GM10248 (cell line): ENCODE measurements at places on chromosomes 1 and 21.

GRCh38 chr1:218741852-218742251 is 396.7 kb downstream of the TGFB2 start:
- no peak for DNase-seq

- DNase-seq = no peak
These were observed 68.6 kb upstream of the HSPA13 start for GRCh38 chr21:14451546-14451945.

DNA sequence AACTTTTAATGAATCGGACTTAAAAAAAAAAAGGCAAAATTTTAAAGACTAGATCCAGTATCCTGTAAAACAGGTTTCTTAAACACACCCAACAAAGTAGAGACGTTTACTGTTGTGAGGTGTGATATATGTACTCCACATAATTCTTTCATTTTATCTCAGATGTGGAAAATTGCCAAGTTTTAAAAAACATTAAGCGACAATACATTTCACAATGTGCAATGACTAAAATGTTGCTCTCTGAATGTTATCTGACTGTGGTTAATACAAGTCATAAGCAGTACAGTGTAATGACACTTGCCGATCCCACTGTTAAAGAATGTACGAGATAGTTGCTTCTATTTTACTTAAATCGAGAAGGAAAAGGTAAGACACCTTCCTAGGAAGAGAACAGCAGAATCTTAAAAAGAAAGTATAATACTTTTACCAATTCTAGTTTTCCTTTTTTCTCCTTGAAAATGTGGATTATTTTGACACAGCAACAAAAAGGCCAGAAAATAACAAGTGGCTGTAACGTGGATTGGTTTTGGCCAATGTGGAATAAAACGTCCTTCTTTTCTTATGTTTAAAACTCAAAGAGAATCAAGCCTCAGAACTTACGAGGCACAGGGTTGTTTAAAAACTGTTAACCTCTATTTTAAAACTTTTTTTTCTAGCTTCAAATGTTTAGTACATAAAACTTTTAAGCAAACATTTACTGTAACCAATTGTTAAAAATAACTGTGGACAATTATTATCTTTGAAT is 51.4 kb downstream of the TP53BP2 start:
- DNase-seq = no peak

DNA sequence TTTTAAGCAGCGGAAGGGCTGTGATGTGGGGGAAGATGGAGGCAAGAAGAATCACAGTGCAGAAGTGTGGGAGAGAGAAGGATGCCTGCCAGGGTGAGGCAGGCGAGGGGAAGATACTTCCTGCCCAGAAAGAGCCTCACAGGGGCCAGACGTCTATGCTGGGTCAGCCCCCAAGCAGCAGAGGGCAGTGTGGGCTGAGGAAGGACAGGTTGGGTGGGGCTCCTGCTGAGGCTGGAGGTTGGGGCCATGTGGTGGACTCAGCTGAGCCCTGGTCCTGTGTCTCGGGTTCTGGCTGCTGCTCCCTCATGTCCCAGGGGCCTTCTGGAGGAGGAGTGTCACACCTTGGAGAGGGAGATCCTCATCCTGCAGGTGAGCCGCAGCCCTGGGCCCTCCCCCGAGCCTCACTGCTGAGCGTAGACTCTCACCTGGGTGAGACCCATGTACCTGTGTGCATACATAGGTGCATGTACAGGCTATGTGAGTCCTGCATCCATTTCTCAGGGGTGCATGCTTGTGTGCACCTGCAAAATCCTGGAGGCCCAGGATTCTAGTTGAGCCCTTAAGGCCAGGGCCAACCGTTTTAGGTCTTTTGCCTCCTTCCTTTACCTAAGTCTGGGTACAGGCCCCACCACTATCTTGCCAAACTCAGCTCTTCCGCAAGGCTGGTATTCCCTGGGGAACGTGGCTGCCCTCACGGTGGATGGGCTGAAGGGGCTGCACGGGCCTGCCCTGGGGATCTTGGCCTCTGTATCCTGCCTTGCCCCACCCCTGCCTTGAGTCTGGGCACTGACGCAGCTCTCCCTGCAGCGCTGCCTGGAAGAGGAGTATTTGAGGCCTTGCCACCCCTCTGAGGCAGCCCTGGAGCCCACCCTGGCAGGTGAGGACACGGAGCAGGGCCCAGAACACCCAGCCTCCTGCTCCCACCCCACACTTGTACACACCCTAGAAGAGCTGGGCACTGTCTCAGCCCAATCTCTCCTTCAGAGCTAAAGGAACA is 3.7 kb downstream of the CCDC24 start:
- DNase-seq = peak; percentile 55

DNA sequence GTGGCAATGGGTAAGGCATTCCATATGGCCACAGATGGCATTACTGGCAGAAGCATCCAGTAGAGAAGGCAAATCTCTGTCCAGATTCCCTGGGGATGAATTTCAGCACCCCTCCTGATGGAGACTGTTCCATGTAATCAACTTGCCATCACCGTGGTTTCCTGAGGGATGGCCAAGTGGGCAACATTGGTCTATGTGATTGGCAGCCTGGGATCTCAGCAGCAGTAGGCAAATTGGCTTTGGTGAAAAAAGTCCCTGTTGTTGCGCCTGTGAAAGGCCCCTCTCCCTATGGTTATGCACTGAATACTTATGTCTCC is 19.3 kb downstream of the DMRTB1 start:
- DNase-seq = no peak

DNA sequence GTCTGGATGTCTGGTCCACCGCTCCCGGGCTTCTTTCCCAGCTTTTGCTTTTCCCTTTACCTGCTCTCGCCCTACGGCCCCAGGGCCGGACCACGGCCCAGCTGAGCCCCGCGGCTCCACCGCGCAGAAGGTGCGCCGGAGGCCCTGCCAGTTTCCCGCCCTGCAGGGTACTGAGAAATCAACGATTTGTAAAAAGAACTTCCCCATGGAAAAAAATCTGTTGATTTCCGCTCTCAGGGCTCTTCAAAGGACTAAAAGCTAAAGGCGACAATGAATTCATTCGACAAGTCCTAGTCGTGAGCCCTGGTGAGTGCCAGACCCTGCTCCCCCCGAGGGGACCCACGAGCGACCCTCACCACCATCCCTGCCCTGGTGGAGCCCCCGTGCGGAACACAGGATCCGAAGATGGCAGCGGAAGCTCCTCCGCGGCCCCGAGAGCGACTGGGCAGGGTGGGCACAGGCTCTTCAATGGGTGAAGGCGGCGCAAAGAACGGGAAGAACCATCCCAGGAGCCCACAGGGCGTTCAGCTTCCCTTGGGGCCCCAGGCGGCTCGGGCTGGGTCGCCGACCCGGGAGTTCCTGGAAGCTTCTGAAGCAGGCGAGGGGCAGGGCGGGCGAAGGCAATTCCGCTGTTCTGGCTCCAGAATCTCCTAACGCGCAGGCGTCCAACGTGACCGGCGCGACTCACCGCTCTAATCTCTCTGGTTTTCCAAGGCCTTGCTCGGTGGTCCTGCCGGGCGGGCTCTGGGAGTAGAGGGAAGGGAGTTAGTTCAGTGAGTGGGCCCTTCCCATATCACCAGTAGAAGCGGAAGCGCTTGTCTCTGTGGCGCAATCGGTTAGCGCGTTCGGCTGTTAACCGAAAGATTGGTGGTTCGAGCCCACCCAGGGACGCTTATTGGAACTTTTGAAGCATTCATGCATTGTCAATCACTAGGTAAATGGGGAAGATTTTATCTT is 6.6 kb upstream of the RNU1-2 start:
- peak; percentile 48 for DNase-seq

- no peak for DNase-seq
These were observed 143.3 kb downstream of the DYRK1A start for GRCh38 chr21:37509802-37510393.

GRCh38 chr1:202193614-202194327 is at the start of gene LGR6:
Gene LGR6 (plus strand): TSS chr1:202193799. CDS start chr1:202193990, 191 bp downstream.
- DNase-seq = no peak

- DNase-seq = peak; percentile 80
These were observed 72.9 kb downstream of the SKI start for GRCh38 chr1:2300851-2301606.

GRCh38 chr21:17462276-17462981 is 50.4 kb upstream of the CXADR start:
- no peak for DNase-seq

DNA sequence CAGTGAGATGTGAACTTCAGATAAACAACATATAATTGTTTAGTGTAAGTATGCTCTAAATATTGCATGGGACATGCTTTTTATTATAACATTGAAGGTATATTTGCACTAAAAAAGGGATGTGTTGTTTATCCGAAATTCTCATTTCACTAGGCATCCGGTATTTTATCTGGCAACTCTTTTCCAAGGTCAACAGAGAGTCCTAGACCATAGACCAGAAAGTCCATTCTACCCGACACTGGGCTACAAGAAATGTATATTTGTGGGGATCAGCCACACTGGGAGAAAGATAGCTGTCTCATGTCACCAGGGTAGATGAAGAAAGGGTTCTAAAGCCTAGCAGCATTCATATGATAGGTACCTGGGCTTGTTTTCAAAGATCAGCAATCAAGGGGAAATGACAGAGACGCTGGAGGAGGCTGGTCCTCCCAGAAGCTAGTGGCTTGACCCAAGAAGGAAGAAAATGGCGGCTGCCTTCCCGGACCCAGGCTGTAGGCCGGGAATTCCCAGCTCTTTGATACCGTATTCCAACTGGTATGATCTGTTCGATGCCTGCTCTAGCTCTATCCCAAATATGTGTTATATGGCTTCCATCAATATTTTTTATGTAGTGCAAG is 161.1 kb upstream of the IRF2BP2 start:
- DNase-seq = no peak

DNA sequence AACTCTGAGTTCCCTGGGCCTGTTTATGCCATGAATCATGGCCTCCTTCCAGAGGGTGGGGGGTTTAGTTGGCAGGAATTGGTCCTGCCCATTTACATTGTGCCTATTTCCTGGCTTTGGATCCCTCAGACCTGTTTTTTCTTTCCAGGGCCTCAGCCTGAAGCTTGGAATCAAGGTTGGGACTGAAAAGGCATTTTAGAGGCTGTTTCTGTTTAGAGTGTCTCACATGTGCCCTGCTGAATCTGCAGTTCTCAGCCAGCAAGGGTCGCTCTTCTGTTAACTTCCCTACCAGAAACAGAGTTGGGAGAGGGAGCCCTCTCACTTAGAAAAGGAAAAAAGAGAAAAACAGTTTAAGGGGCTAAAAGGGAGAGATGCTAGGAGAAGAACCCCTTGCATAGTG is 191.1 kb downstream of the PTPRC start:
- DNase-seq = no peak

- DNase-seq = no peak
These were observed 71.3 kb upstream of the TLR5 start for GRCh38 chr1:223214261-223214807.

- DNase-seq = no peak
These were observed 328.6 kb upstream of the C1orf87 start for GRCh38 chr1:60402216-60402615.

GRCh38 chr1:32755810-32756159 is 53.2 kb upstream of the SYNC start:
- DNase-seq = no peak

- peak; percentile 10 for DNase-seq
These were observed 36.0 kb downstream of the PABPC4 start for GRCh38 chr1:39540504-39541031.

GRCh38 chr1:23118957-23119792 is 49.5 kb downstream of the LUZP1 start:
- no peak for DNase-seq

DNA sequence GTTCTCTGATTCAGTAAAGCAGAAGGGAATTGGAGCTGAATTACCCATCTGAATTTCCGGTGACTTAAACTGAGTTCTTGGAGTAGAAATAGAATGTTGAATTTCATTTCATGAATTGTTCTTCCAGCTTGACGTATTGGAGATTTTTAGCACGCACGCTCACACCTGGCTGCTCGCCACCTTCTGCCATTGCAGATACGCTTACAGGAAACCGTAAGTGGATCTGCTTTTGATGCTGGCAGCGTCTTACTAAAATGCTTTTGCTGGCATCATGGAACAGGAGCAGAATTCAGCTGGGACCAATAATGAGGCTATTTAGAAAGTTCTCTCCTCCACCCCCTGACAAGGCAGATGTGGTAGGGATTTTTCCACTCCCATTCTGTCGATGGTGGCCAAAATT is 17.7 kb upstream of the ELAVL4 start:
- DNase-seq = no peak

DNA sequence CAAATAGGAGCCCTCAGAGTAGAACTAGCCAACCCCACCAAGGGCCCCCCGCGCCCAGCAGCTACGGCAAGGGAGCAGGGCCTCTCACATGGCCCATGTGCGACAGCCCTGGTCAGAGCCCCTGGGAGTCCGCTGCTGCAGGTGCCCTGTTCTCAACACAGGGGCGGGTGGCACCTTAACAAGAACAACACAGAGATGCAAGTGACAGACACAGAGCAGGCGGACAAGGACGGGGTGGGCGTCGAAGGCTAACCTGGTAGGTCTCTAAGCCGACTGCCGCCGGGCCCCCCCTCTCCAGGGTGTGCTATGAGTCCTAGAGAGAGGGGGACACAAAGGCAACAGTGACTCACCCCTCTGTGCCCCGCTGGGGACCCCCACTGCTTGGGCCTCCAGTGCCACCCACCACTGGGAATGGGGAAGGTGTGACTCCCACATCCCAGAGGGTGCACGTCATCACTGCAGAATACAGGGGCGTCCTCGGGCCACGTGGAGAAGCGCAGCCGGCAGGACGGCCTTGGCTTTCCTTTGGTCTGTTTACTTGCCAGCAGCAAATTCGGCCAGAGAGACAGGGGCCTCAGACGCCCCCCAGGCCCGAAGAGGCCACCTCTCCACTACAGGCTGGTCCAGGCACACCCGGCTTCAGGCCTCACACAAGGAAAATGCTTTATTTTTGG is 44.8 kb downstream of the PRDM15 start:
- no peak for DNase-seq

DNA sequence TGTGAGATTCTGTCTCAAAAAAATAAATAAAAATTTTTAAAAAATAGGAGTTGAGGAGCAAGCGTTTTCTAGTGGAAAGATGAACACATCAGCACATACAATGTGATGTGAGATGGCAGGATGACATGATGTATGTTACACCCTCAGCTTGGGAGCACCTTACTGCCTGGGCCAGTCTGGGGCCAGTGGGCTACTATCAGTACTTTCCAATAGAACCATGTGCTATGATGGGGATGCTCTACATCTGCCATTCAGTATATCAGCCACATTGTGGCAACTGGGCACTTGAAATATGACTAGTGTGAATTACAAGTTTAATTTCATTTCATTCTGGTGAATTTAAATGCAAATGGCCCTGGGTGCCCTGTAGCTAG is 156.0 kb downstream of the PGBD5 start:
- no peak for DNase-seq

DNA sequence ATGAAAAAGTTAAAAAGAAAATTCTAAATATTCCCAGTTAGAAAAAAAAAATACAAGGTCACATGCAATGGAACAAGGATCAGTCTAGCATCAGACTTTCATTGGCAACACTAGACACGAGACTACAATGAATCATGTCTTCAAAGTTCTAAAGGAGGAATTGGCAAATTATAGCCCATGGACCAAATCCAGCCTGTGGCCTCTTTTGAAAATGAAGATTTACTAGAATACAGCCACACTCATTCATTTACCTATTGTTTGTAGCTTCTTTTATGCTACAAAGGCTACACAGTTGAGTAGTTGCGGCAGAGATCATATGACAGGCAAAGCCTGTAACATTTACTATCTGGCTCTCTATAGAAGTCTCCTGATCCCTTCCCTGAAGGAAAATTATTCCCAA is 71.4 kb downstream of the MRPL39 start:
- DNase-seq = no peak
